Activated CD8-positive, alpha-beta memory T cell treated with anti-CD3 and anti-CD28 coated beads, Interleukin-2, amount 50 U/mL, for 4 hours (primary cell): ENCODE measurements at places on chromosomes 6 and 20.

DNA sequence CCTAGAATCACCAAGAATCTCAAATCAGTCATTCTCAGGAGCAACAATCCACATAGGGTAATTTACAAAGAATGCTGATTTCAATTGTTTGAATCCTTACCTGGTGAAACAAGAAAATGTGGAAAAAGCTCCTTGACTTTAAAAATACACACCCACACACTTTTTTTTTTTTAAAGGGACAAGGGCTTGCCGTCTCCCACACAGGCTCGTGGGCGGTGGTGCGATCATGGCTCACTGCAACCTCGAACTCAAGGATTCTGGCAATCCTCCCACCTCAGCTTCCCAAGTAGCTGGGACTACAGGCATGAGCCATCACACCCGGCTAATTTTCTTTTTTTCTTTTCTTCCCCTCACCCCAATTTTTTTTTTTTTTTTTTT is 30.7 kb downstream of the PARD6B start:
- no peak for DNase-seq

DNA sequence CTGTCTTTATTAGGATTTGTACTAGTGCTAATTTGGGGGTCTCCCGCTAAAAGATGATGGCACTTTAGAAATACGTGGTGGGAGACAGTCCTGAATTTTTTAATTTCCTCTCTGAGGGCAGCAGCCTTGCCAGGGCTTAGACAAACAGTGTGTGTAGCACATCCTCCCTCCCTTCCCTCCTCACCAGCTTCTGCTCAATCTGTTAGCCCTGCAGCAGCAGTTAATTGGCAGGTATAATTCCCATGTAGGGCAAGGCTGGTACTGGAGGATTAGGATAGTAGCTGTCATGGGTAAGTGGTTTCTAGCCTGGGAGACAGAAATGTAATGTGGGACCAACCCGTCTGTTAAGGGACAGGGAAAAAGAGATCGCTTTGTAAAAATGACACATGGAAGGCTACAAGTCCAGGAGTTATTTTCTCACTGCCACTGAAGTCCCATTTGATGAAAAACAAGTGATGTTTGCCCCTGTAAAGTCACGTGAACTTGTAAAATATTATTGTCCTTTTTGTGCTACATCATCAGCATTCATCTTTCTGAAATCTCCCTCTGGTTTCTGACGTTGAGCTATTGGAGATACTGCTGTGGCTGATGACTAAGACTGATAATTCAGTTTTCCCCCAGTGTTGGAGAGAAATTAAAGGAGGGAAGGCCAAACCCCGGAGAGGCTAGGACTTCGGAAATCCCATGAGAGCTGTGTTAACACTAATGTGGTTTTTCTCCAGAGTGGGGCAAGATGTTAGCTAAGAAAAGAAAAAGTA is 40.6 kb downstream of the CTNNBL1 start:
- DNase-seq: no peak

DNA sequence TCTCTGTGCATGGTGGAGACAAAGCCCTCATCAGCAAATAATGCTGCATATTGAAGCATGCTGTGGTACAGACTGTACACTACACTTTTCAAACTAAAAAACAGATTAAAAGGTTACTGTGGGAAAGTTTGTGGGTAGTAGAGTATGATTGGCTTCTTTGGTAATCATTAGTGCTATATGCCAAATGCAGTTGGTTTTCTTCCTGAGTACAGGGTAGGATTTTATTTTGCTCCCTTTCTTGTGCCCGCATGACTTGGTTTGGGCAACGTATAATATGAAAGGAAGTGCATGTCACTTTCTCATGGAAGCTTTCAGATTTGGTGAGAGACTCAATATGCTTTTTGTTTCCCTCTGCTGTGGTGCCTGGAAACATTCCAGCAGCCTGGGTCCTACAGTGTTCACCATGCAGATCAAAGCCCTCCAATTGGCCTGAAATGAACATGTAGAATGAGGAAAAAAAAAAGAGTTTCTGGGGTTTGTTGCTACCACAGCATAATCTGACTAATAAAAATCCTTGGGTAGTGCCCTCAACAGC is 270.7 kb upstream of the ADGRB3 start:
- no peak for DNase-seq

DNA sequence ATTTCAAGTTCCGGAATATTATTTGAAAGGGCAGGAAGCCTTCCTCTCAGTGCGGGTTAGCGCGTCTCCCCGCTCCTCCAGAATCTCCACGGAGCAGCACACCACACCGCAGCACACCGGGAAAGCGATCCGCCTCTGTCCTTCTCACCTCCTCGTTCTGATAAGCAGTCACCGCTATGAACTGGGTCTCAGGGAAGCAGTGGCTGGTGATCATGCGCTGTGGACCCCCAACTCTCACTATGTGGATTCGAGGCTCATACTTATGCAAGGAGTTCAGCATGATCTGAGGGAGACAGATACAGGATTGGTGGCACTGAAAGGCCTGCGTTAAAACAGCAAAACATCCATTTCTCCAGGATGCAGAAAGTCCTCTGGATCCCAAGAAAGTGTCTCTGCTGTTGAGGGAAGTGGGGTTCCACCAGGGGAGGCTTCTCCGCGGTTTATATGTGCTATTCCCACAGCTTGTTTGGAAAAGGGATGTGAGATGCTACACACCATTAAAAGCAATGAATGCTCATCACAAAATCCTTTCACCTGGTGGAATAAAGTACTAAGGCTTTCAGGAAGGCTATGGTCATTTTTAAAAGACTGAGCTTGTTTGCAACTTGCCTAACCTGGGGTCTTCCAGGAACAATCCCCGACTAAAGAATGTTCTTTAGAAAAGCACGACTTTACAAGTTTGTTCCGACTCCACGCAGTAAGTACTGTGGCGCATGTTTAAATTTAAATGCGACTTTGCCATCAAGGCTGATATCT is 1.9 kb downstream of the TBXT start:
- no peak for DNase-seq

DNA sequence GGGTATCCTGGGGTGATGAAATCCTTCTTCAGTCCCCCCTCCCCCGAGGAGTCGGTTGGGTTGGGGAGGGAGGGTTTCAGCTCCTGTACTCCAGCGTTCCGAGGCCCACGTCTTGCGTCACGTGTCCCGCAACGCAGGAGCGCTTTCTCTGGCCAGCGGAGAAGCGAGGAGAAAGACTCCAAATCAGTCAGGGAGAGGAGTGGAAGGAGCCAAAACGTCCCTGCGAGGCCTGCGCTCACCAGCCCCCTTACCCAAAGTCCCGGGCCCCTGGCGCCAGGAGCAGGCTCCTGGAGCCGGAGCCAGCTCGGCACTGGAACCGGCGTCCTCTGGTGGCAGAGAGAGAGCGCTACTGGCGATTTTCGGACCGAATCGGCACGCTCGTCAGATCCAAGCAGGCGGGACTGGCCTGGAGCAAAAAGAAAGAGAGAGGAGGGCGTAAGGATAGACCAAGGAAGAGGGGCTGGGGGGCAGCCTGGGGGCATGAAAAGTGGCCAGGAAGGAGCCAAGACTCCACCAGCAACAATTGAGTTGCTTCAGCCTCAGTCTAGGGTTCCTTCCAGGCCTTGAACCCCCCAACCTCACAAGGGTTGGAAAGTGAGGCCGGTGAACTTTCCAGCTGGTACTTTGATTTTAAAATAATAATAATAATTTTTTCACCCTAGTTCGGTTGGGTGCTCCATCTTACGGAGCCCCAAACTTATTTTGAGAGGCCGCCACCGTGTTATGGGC is at the start of gene GNAS:
GNAS (plus strand) TSS at position 174 of the 729 bp plus-strand sequence.
- DNase-seq: peak; percentile 52

DNA sequence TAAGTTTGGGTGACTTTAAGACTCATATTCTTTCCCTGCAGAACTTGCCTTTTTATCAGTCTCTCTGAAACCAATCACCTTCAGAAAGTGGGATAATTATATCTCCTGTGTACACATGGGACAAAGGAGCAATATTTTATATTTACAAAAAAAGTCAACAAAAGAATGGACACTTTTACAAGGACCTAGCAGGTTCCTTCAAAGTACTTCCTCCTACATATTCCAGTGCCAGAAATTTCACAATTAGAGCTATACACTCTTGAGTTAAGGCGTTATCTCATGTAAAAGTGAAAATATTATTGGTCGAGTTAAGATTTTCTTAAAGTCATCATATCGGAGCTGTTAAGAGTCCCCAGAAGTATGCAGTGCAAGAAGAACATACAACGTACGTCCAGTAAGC is 98.9 kb upstream of the MAFB start:
- DNase-seq: no peak

- DNase-seq: no peak
Observed at GRCh38 chr6:134454794-134455193, 136.9 kb upstream of the SGK1 start.

DNA sequence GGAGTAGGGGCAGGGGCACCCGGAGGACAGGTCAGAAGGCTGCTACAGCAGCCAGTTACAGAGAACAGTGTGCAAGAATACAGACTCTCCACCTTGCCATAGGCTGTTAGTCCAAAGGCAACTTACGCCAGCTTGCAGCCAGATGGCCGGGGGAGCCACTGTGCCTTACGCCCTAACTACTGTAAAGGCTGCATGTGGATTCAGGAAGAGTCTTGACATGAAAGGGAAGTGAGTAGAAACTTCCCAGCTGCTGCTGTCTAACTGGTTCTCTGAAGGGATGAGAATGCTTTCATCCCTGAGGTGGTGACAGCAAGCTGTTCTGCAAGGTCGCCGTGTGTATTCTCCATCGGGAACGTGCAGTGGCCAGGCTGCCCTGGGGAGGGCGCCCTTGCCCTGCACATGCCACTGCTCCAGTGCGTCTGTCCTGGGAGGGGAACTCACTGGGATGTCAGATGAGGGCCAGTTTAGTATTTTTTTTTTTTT is 46.1 kb downstream of the LYRM4 start:
- no peak for DNase-seq

GRCh38 chr20:63070771-63071540 is 64.2 kb upstream of the BHLHE23 start:
- DNase-seq: no peak

DNA sequence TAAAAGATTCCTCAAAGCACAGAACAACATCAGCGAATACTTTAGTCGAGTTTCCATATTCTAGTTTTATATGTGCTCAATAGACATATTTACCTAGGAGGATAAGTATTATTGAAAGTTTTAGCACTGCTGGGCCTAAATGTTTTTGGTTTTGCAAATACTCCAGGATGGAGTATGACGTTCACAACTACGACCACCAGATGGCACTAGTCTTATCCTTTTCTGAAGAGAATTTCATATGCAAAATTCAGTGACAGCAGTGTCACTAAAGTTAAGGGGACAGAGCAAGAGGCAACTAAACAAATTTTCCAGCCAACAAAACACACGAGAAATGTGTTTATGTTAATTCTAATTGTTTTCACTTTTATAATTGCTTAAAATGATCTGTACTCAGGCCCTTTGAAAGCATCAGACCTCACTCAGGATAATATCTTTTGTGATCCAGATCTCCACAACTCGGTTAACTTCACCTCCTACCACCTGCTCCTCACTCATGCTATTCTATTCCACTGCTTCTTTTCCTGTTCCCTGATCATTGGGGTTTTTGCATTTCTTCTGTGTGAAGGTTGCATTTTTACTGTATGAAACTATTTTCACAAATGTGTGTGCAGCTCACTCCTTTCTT is 220.8 kb downstream of the TRDN start:
- DNase-seq: no peak

DNA sequence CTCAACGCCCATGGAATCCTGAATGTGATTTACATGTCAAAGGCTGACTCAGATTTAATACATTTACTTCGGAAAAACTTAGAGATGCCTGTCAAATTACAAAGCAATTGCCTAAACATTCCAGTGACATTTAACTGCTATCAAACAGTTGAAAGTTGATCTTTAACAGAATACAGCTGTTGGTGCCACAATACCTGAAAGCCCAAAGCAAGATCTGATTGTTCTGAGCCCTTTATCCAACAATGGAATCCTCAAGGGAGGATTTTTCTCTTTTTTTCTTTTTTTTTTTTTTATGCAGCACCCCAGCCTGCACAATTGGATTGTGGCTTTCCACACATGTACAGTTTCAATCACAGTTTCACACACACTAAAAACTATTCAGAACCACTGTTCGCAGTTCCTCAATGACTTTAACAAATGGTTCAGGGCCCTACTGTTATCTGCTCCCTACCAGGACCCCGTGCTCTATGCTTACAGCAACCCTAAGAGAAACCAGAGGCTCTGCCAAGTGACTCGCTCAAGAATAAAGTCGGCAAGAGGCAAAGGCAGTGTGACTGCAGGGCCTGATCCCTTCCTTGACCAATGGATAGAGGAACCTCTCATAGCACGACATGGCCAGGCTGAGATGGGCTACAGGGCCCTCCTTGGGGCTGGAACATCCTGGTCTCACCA is 33.3 kb downstream of the EPB41L2 start:
- DNase-seq: no peak

GRCh38 chr6:167766986-167767714 is 59.6 kb upstream of the AFDN start:
- DNase-seq: no peak

DNA sequence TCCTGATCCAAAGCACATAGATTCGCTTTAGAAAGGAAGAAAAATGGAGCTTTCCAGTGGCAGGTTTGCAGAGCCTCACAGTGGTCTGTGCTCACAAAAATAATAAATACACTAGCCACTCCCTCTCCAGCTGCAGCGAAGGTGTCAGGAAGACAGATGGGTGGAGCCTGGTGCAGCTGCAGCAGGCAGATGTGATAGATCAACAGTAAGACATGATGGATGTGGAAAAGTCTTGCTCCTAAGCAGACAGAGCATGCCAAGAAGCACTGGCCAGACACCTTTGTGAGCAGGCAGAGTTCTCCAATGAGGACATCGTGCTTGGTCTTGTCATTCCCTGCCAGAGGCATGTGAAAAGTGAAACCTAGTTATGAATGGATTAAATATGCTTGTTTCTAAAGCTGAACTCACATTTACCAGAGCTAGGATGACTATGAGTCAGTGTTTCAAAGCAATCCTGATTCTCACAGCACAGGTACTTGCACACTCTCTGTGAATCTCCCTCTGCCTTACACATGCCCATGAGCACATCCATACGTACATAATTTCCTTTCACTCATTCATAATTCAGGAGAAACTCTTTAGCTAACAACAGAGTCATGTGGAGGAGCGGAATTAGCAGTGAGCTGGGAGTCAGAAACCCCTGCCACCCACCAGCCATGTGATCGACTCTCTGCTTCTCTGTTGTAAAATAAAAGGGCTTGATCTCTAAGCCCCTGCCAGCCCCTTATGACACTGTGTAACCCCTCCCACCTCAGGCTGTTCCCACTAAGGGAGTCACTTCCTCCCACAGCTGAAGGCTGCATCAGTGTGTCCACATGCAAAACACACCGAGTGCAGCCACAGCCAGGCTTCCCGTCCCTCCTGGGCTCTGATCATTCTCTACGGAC is 111.2 kb downstream of the SCML4 start:
- DNase-seq: peak; percentile 38
